MCF 10A (cell line): ENCODE measurements at places on chromosomes 7 and 10. TPM values are rescaled to one million over a fixed set of nuclear protein-coding genes. Genes with fewer than 3 reads are reported as not detected.
A peak's percentile ranks its signal among the peaks of the same experiment; 100 is the strongest.

- H3K4me3 ChIP-seq, result no peak overlapping the region
- no peaks in the 10 kb centered on the region for H3K27me3 ChIP-seq
- no peaks in the 10 kb centered on the region for H3K36me3 ChIP-seq
- no peak overlapping the region for H3K27ac ChIP-seq
- peak; percentile 48 for DNase-seq
- peaks cover 6% of the 10 kb centered on the region for H3K4me1 ChIP-seq
Observed at GRCh38 chr10:128873411-128874054, 593.5 kb upstream of the MGMT start.

GRCh38 chr7:115037128-115037802 lies 115.4 kb downstream of the MDFIC start:
- no peaks in the 10 kb centered on the region for H3K36me3 ChIP-seq
- no peak overlapping the region for H3K4me3 ChIP-seq
- no peaks in the 10 kb centered on the region for H3K4me1 ChIP-seq

GRCh38 chr10:14523286-14523685 lies 192.6 kb upstream of the FRMD4A start:
- H3K27ac ChIP-seq, result no peak overlapping the region
- no peaks in the 10 kb centered on the region for H3K27me3 ChIP-seq
- H3K36me3 ChIP-seq, result peaks cover 7% of the 10 kb centered on the region
- DNase-seq, result no peak

DNA sequence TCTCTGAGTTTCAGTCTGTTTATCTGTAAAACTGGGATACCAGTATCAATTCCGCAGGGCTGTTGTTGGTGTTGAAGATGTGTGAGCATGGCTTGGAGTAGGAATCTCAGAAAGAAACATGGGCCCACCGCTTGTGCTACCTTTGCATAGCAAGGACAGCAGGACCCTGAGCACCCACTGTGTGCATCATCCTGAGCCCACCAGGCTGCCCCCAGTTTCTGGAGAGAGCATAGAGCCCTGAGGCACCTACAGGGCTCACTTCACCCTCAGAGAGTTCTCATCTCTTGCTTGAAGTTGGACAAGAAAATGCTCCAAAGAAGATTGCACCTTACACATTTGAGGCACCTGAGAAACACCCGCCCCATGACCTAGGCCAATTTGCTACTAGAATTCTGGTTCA lies 12.9 kb downstream of the PRLHR start:
- DNase-seq, result no peak
- no peak overlapping the region for H3K4me3 ChIP-seq
- H3K4me1 ChIP-seq, result peaks cover 27% of the 10 kb centered on the region
- H3K36me3 ChIP-seq, result no peaks in the 10 kb centered on the region

DNA sequence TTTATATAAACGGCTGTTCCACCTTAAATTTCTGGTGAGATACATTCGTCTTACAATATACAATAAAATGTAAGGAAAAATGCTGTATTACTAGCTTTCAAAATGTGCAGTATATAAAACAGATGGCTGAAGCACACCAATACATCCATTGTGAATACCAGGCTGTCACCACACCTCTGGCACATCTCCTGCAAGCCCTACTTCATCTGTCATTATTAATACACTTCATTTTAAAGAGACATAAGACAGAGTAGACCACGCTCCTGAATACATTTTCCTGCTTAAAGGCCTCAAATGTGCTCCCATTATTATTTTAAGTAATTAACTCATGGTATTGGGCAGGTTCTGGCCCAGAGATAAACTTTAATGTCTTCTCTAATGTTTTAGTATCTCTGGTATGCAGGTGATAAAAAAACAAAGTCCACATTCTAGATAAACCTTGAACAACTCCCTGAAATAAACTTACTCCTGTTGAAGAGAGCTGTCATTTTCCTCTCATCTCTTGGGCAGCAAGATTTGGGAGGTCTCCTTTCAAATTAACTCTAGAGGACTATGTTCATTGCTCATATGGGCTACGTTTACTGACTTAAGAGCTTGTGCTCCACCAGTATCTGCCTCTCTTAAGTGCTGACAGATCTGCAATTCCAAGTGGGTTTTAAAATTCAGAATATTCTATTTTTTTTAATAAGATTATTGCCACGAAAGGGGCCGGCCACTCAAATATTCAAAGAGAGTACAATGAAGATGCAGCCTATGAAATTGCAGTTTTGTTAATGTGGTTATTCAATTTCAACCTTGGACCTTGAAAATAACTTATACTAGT lies 396.5 kb upstream of the SEMA3D start:
- no peaks in the 10 kb centered on the region for H3K36me3 ChIP-seq
- no peaks in the 10 kb centered on the region for H3K4me1 ChIP-seq
- no peak for DNase-seq
- H3K4me3 ChIP-seq, result no peak overlapping the region
- peaks cover 68% of the 10 kb centered on the region for H3K27me3 ChIP-seq

GRCh38 chr7:138226001-138226476 lies 149.8 kb downstream of the AKR1D1 start:
- DNase-seq, result no peak
- H3K27ac ChIP-seq, result no peak overlapping the region
- no peaks in the 10 kb centered on the region for H3K36me3 ChIP-seq
- H3K27me3 ChIP-seq, result no peaks in the 10 kb centered on the region
- H3K4me1 ChIP-seq, result no peaks in the 10 kb centered on the region
- H3K4me3 ChIP-seq, result no peak overlapping the region

- H3K27me3 ChIP-seq, result no peaks in the 10 kb centered on the region
- no peaks in the 10 kb centered on the region for H3K36me3 ChIP-seq
- DNase-seq, result no peak
- no peak overlapping the region for H3K4me3 ChIP-seq
Observed at GRCh38 chr7:149414745-149415390, 46.0 kb downstream of the ZNF777 start.

DNA sequence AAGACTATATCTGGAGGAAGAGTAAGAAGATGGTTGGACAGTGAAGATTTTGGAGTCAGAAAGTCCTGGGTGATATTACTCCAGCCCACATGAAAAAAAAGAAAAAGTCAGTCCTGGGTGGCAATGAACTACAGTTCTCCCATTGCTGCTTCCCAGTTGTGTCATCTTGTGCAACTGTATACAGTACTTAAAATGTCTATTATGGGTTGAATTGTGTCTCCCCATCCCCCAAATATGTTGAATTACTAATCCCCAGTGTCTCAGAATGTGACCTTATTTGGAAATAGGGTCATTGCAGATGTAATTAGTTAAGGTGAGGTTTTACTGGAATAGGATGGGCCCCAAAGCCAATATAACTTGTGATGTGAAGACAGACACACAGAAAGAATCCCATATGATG lies 15.6 kb downstream of the SEC23IP start:
- H3K27me3 ChIP-seq, result no peaks in the 10 kb centered on the region
- H3K4me3 ChIP-seq, result no peak overlapping the region
- no peaks in the 10 kb centered on the region for H3K4me1 ChIP-seq
- H3K27ac ChIP-seq, result peak overlapping the region; percentile 22

DNA sequence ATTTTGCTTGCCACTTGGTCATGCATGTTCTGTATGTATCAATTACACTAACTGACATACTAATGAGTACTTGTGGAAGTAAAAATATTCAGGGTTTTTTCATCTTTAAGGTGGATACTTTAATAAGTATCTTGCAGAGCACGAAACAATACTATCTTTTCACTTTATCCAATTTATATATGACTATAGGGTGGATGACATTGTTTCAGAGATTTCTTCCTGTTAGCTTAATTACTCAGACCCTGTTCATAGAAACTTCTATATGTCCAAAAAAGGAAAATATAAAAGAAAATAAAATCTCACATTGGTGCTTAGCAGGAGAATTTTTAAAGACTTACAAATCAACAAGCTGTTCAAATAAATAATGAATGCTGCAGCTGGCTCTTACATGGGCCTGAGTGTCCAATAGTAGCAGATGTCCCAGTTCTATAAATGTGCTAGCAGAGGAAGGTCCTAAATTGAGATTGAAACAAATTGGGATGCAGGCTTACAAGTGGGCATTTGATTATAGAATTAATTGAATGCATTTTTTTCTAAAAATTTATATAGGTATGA lies 91.5 kb upstream of the THSD7A start:
- DNase-seq, result no peak
- no peak overlapping the region for H3K27ac ChIP-seq
- H3K4me1 ChIP-seq, result no peaks in the 10 kb centered on the region
- H3K36me3 ChIP-seq, result no peaks in the 10 kb centered on the region
- H3K27me3 ChIP-seq, result peaks cover 22% of the 10 kb centered on the region

GRCh38 chr10:35503578-35503977 lies 101.6 kb upstream of the GJD4 start:
- no peak overlapping the region for H3K4me3 ChIP-seq
- H3K4me1 ChIP-seq, result peaks cover 7% of the 10 kb centered on the region
- no peaks in the 10 kb centered on the region for H3K27me3 ChIP-seq
- H3K36me3 ChIP-seq, result peaks cover 20% of the 10 kb centered on the region
- no peak for DNase-seq
- no peak overlapping the region for H3K27ac ChIP-seq

GRCh38 chr10:32149252-32149955 lies 93.2 kb upstream of the KIF5B start:
- peak; percentile 92 for DNase-seq
- no peaks in the 10 kb centered on the region for H3K36me3 ChIP-seq
- H3K27me3 ChIP-seq, result no peaks in the 10 kb centered on the region
- H3K27ac ChIP-seq, result peak overlapping the region; percentile 97
- H3K4me3 ChIP-seq, result peak overlapping the region; percentile 9
- H3K4me1 ChIP-seq, result peaks cover 14% of the 10 kb centered on the region

DNA sequence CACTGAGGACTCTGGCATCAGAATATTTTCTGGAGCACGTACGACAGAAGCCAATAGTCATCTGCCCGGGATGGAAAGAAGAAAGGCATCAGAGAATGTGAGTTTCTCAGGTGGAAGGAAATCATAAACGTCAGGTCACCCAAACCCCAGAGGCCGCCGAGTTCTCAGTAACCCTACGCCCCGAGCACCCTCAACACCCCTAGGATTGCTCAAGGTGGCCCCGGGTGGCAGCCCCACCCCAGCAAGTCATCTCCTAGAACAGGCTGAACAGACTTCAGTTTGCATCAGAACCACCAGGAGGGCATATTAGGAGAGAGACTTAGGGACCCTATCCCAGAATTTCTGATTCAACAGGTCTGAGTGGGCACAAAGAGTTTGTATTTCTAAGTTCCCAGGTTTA lies 117.6 kb downstream of the TNS3 start:
- no peak overlapping the region for H3K4me3 ChIP-seq
- peaks cover 36% of the 10 kb centered on the region for H3K36me3 ChIP-seq
- DNase-seq, result no peak

GRCh38 chr10:48770561-48771089 lies 86.0 kb downstream of the WDFY4 start:
- no peak for DNase-seq
- peaks cover under 1% of the 10 kb centered on the region for H3K27me3 ChIP-seq
- no peaks in the 10 kb centered on the region for H3K36me3 ChIP-seq
- no peak overlapping the region for H3K27ac ChIP-seq

DNA sequence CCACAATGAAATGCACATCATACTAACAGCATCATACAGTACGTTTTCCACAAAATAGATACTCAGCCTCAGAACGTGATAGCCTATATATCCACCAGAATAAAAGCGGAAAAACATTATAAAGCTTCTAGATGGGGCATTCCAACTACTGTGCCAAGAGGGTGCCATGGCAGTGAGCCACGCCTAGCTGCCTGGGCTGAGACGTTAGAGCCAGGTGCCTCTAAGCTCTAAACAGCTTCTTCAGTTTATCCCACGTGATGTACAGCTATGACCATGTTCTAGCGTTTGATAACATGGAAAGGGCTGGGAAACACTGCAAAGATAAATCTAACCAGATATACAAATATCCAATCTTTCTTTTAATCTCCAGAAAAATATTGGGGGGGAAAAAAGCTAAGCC lies 17.8 kb downstream of the USP6NL start:
- H3K27me3 ChIP-seq, result no peaks in the 10 kb centered on the region
- H3K4me1 ChIP-seq, result peaks cover 15% of the 10 kb centered on the region
- H3K27ac ChIP-seq, result no peak overlapping the region
- no peak overlapping the region for H3K4me3 ChIP-seq
- no peak for DNase-seq
- H3K36me3 ChIP-seq, result no peaks in the 10 kb centered on the region

- peaks cover 14% of the 10 kb centered on the region for H3K36me3 ChIP-seq
- peak; percentile 90 for DNase-seq
Observed at GRCh38 chr7:29564496-29565223, 1.0 kb downstream of the PRR15 start.

DNA sequence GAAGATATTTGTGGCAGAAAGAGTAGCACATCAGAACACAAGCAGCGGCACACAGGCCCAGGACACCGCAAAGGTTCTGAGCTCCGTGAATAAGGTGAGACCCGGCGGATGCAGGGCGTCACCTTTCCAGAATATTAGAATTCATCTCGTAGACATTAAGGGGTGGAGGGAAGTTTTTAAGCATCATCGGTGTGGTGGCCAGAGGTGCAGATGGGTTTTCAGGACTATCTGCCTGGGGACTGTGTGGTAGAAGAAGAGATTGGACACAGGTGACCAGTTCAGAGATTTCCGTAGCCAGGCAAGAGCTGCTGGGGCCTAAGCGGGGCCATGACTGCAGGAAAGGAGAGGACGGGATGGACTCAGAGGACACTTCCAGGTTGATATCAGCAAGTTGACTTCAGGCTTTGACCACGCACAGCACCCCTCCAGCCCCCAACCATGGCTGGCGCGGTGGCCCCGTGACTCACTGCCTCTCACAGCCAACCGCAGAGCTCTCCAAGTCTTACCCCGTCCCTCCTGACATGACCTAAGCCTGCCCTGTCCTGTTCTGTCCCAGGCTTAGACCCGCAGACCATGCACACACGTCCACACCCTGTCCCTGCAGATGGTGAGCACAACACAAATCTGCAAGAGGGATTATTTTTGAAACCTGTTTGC lies 97.2 kb downstream of the OAT start:
- H3K27ac ChIP-seq, result no peak overlapping the region
- H3K4me1 ChIP-seq, result no peaks in the 10 kb centered on the region
- H3K27me3 ChIP-seq, result no peaks in the 10 kb centered on the region
- DNase-seq, result no peak
- H3K36me3 ChIP-seq, result no peaks in the 10 kb centered on the region

GRCh38 chr7:135975166-135975565 lies 2.0 kb downstream of the MTPN start:
- H3K27ac ChIP-seq, result no peak overlapping the region
- peaks cover 39% of the 10 kb centered on the region for H3K4me1 ChIP-seq
- DNase-seq, result no peak
- peak overlapping the region; percentile 83 for H3K4me3 ChIP-seq
- H3K36me3 ChIP-seq, result peaks cover 11% of the 10 kb centered on the region

- H3K4me3 ChIP-seq, result no peak overlapping the region
- H3K27me3 ChIP-seq, result peaks cover 11% of the 10 kb centered on the region
- H3K4me1 ChIP-seq, result no peaks in the 10 kb centered on the region
- H3K36me3 ChIP-seq, result no peaks in the 10 kb centered on the region
- peak; percentile 42 for DNase-seq
- no peak overlapping the region for H3K27ac ChIP-seq
Observed at GRCh38 chr7:32453341-32454011, 36.7 kb downstream of the LSM5 start.

SMARCD3 gene
- total RNA-seq, result 3.8 and 5.3 TPM in 2 replicates

OGDHL gene
- total RNA-seq, result 0.22 and 0.28 TPM in 2 replicates

FBXL13 gene
- 0.35 and 0.74 TPM in 2 replicates for total RNA-seq

EEF1AKMT2 gene
- 17.5 and 18.6 TPM in 2 replicates for total RNA-seq

TMEM184A gene
- 9.0 and 14.2 TPM in 2 replicates for total RNA-seq

TLL2 gene
- total RNA-seq, result 0.20 TPM in 1 of 2 replicates, not detected in the other

SLC13A1 gene
- total RNA-seq, result not detected in 2 replicates

OR2A2 gene
- total RNA-seq, result not detected in 2 replicates

DRGX gene
- total RNA-seq, result not detected in 2 replicates

NPTX2 gene
- not detected in 2 replicates for total RNA-seq
